ENCODE measurements at places on chromosomes 2 and 18. TPM values are rescaled to one million over a fixed set of nuclear protein-coding genes. Genes with fewer than 3 reads are reported as not detected.

DNA sequence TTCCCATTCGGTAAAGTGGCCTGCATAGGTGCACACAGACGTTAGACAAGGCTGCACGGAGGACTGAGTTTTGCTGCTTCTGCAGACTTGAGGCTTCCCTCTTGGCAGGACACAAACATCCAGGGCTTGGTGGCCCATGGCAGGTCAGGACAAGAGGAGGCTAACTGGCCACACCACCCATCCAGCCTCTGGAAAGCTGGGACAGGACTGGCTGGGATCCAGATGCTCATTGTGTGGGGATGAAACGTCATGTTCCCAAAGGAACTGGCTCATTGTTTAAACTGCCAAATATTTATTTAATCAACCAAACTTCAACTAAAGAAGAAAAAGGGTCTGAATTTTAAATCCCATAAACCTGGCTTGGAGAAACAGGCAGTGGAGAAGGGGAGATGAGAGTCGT is 239.1 kb upstream of the EPAS1 start:
- no peak for DNase-seq

Gene CLEC4F
- total RNA-seq = not detected

DNA sequence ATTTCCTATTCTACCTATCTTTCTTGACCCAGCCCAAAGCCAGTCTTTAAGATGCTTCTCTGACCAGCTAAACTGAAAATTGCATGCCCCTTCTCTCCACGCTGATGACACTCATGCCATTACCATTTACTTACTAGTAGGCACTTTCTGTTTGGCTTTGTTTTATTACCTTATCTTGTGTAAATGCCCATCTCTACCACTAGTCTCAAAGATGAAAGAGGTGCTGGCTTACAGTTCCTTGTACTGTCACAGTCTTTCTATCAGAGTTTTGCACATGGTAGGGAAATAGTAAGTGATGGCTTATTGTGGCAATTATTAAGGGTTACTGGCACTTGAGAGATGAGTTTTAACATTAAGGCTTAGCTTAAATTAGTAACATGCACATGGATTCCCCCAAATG is 352.1 kb downstream of the RBM43 start:
- no peak for DNase-seq

- DNase-seq = no peak
Measured at GRCh38 chr18:62537042-62537894, 14.4 kb downstream of the ZCCHC2 start.

DNA sequence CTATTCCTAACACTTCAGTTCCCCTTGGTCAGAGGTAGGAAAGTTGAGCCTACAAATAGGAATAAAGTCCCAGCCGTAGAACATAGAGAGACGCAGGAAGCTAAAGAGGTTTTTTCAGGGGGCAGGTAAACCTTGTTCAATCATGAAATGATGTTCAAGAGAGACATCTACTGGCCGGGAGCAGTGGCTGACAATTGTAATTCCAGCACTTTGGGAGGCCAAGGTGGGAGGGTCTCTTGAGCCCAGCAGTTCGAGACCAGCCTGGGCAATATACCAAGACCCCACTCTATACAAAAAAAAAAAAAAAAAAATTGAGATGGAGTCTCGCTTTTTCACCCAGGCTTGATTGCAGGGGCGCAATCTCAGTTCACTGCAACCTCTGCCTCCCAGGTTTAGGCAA is 66.7 kb upstream of the DNAJC10 start:
- DNase-seq = no peak

DNA sequence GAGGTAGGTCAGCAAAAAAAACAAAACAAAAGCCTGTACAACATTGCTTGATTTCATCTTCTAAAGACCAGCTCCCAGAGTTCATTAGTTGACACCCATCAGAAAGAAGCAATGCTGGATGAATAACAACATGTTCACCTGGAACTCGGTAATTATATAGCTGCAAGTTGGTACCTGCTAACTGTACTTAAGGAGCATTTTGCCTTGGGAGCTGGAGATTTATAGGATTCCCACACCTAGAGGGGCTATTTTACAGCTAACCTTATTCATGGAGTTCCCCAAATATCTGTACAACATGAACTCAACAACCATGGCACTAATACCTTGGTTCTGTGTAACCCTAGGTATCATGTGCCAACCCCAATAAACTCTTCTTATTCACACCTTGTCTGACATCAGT is 281.1 kb upstream of the NCKAP5 start:
- DNase-seq = no peak

DNA sequence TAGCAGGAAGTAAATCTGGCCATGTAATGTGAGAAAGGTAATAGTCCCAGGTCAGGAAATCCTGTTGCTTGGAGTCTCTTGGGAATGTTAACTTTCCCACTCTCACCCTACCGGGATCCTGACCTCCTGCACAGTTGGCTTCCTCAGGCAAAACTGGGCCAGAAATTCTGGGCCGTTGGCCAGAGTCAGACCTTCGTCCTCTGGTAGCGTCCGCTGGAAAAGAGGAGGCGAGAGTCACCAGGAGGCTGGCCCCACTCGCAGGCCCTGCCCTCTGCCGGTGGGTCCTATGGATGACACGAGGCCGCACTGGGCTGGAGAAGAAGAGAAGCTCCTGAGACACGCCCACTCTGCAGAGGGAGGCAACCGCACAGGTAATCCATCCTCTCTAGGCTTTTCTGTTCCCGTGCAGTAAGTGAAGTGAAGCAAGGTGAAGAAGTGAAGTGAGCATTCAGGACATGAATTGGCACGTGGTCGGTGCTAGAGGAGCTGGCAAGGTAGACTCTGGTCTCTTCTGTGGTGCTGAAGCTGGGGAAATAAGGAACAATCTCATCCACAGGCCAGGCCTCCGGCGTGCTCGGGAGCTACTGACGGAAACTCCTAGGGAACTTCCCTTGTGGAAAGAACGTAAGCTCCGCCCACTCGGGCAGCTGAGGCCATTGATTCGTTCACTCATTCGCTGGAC is 182.7 kb upstream of the GLI2 start:
- DNase-seq = no peak

- DNase-seq = no peak
Measured at GRCh38 chr2:127453392-127454171, 35.4 kb downstream of the PROC start.

DNA sequence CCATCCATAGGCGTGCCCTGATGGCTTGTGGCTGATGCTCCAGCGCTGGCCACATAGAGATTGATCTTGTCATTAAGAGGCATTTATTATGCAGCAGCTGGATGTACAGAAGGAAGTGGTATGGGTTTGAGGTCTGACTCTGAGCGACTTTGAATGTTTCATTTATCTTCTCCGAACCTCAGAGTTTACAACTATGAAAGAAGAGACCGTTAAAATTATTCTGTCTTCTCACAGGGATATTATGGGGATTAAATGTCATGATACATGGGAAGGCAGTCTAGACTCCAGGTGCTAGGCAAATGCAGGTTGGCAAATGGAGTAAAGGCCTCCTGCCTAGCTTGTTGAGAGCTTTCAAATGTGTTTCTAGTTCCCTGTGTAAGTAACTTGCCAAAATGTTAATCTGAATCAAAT is 30.3 kb downstream of the MOGAT1 start:
- no peak for DNase-seq

GRCh38 chr18:45793264-45793965 is 32.1 kb upstream of the SIGLEC15 start:
- no peak for DNase-seq

- no peak for DNase-seq
Measured at GRCh38 chr2:102420290-102420689, 2.7 kb upstream of the IL18RAP start.

Gene CXCR1
- total RNA-seq = not detected

DNA sequence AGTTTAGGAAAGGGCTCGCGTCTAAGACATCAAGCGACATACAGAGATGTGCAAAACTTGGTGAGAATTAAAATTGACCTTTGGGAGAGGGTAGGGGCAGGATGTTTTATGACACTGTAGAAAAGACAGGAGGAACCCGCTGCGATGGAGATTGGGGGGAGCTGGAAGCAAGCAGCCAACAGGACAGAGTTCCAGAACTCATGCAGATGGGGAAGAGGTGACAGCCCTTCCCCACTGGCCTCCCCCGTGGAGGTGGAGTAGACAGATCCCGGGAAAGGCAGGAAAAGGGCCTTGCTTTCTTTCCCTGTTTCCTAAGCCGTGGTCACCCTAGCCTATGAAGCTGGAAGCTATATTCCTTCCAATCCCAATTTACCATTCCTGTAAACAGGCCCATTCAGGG is 39.1 kb downstream of the ANO7 start:
- no peak for DNase-seq

DNA sequence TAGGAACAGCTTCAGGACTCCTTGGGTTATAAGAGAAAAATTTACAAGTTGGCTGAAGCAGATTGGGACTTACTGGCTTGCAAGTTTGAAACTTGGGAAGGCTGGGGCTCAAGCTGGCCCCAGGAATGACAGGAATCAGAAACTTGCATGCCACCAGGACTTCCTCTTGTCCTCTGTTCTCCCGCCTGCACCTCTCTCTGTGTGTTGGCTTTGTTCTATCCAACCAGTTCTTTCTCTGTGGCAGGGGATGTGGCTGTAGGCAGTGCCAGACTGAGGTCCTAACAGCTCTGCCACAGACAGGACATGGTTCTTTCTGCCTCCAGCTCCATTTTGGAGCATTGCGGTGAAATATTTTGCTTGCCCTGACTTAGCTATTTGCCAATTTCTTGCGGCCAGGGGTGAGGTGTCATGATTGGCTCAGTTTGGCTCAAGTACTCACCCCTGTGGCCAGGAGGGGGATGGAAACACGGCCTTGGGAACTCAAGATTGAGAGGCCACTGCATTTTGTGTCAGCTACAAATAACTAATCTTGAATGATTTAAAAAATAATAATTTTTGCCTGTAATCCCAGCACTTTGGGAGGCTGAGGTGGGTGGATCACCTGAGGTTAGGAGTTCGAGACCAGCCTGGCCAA is 48.9 kb downstream of the MEP1B start:
- no peak for DNase-seq

Measured in activated T-cell treated with anti-CD3 and anti-CD28 coated beads, Interleukin-2, amount 50 U/mL, for 4 hours (primary cell).